Foreskin fibroblast (primary cell): ENCODE measurements at places on chromosomes 5 and 9.
A peak's percentile ranks its signal among the peaks of the same experiment; 100 is the strongest.

GRCh38 chr9:114156657-114157421, 1.5 kb downstream of the COL27A1 start:
- DNase-seq, result peak; percentile 88

DNA sequence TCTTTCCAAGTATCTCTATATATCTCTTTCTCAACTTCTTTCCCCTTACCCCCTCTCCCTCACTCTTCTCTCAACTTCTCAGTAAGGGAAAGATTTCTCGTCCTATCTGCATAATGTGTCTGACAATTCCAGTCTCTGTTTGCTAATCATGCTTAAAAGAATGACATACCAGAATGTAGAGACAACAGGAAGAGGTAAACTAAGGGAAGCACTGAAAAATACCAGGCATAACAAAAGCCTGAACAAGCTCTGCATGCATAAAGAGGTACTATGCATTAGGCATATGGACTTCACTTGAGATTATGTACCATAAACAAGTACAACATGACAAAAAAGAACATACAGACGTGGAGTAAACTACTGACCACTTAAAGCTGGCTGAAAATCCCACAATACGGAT, 62.6 kb downstream of the SEMA5A start:
- DNase-seq, result no peak

GRCh38 chr5:68378204-68378820, 162.8 kb downstream of the PIK3R1 start:
- DNase-seq, result no peak

DNA sequence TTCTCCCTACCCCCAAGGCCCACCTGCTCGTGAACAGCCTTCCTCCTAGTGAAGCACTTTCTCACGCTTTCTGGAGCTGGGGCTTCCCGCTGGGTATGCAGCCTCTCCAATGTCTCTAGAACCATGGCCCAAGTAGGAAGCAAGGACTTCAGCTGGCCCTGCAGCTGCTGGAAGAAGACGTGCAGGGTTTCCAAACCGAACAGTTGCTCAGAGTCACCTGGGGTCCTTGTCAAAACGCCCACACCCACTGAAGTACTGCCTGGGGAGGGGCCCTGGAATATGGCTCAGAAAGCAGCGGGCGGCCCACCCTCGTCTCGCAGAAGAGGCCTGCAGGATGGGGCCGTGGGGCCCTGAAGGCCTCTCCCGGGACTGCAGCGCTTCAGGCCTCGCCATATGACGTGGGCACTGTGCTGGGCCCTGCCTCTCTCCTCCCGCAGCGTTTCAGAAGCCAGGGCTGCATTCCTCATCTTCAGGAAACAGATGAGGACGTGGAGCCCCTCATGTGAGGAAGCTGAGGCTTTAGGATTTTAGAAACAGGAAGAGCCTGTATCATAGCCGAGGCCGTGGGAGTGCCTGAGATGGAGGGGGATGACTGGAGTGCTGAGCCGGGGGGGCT, 116.0 kb upstream of the LMX1B start:
- no peak for DNase-seq

GRCh38 chr9:14030375-14031059, 283.4 kb downstream of the NFIB start:
- DNase-seq, result peak; percentile 88

- DNase-seq, result no peak
Observed at GRCh38 chr5:154524181-154524580, 46.2 kb upstream of the HAND1 start.

GRCh38 chr5:81639556-81639955, 111.3 kb downstream of the SSBP2 start:
- no peak for DNase-seq

DNA sequence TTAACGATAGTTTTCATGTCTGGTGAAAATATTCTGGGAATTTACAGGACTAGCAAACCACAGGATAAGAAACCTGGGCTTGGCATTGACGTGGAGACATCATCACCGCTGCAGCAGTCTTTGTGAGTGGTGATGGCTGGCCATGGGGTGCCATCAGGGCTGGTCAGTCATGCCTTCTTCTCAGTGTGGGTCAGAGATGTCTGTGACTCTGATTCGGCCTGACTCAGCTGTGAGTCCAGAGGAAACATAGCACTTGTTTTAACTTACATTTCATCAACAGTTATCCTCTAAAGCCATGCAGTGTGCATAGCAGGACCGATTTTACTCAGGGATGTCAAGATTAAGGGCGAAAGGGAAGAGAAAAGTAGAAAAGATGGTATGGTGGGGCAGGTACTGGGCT, 33.2 kb upstream of the CYFIP2 start:
- DNase-seq, result no peak

DNA sequence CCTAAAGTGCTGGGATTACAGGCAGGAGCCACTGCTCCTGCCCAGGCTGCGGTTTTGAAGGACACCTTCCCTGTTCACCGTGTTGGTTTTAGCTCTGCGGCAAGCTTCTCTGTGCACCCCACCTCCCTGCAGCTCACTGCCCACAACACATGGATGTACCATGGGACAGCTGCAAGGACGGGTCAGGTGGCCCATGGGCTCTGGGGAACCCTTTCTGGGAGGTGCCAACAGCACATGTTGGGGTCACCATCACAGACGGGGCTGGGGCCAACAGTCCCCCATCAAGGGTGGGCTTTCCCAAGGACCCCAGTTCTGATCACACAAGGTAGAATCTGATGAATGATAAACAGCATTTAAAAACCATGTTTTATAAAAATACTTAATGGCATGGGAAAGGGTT, 7.5 kb downstream of the EXD3 start:
- DNase-seq, result no peak

GRCh38 chr5:72558046-72558336, 50.8 kb upstream of the ZNF366 start:
- DNase-seq, result no peak

DNA sequence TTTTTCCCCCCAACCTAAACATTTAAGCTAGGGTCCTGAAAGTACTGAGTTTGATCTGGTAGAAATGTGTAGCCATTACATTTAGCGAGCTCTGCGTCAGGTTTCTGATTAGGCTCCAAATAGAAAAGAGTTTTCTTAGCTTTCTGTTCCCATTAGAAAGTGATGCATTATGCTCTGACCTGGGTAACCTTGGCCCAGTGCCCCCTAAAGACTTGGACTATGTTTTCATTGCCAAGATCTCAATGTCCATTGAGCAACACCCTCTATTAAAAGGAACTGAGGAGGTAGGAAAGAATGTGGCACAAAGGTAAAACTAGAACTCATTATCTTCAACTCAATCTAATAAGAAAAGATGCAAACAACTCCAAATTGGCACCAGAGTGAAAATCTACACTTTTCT, 358.9 kb upstream of the PCSK5 start:
- DNase-seq, result no peak

DNA sequence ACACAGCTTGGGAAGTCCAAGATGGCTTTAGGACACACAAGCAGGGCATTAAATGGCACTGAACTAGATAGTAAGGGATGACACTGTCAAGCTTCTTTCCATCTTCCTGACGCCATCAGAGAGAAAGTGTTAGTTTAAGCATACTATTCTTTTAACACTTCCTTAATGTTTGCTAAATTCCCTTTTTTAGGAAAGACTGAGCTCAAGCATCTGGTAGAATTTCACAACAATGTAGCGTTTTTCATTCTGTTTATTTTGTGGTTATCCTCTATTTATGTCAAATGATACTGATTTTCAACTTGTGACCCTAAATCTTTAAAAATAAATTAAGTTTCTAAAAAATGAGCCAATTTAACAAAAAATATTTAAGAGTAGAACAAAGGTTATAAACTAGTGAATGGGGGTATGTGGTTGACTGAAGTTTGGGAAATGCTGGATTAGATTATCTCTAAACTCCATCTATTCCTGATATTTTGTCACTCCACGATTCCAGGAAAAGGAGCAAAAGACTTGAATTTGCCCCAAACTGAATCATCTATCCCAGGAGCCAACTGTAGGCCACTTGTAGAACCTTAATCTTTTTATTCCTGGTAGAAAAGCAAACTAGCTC, 147.4 kb upstream of the KLF9 start:
- no peak for DNase-seq

DNA sequence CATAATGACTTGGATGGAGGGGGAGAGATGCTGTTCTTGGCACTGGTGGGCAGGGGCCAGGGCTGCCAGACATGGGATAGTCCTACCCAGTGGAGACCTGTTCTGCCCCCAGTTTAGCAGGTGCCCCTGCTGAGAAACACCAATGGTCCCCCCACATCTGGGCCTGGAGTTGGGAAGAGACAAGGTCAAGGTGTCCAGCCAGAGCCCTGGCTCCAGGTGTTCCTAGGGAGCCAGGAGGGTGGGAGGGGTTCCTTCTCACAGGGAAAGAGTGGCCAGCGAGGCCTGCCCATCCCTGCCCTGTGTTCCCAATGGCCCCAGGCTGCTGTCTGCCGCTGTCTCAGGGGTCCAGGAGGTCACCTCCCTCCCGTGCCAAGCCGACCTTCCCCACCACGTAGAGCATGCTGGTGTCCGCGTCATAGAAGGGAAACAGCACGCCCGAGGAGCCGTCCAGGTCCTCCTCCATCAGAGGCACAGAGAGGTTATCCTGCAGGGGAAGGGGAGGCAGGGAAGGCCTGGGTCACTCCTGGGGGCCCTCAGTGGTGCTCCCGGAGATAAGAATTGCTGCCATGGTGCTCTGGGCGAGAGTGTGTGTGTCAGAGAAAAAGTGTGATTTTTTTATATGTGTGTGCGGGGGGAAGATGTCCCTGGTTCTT, 11.7 kb upstream of the TRIM14 start:
- no peak for DNase-seq

DNA sequence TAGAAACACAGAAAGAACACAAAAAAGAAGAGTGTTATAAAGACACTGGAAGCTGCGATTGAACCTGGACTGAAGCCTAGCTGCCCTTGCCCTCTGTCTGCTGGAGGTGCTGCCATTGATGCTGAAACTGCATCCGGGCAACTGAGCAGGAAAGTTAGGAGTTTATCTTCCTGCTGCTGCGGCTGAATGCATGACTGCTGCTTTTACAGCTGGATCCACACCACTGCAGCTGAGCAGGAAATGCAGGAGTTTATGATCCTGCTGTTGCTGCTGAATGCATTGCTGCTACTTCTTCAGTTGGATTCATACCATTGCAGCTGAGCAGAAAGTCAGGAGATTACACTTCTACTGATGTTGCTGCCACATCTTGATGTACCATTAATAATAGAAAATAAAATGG, 21.8 kb upstream of the JAKMIP2 start:
- no peak for DNase-seq

GRCh38 chr9:94668928-94669729, 29.8 kb upstream of the FBP1 start:
- peak; percentile 64 for DNase-seq

GRCh38 chr5:55303238-55303690, 4.2 kb downstream of the DHX29 start:
- DNase-seq, result peak; percentile 89

DNA sequence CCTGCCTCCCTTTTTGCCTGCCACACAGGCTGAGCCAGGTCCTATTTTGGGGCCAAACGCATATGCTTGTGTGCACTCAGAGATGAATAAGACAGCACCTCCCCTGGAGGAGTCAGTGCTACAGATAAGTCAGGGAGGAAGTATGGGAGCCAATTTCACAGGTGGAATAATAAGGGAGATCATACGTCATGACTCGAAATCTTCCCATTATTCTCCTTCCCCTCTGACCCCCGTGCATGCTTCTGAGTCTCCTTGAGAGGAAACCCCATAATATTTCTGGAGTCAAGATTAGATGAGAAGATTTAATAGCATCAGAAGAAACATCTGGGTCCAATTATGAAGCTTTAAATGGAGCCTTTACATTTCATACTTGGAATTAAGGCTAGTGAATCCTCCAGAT, 15.1 kb upstream of the ZCCHC7 start:
- DNase-seq, result peak; percentile 28

DNA sequence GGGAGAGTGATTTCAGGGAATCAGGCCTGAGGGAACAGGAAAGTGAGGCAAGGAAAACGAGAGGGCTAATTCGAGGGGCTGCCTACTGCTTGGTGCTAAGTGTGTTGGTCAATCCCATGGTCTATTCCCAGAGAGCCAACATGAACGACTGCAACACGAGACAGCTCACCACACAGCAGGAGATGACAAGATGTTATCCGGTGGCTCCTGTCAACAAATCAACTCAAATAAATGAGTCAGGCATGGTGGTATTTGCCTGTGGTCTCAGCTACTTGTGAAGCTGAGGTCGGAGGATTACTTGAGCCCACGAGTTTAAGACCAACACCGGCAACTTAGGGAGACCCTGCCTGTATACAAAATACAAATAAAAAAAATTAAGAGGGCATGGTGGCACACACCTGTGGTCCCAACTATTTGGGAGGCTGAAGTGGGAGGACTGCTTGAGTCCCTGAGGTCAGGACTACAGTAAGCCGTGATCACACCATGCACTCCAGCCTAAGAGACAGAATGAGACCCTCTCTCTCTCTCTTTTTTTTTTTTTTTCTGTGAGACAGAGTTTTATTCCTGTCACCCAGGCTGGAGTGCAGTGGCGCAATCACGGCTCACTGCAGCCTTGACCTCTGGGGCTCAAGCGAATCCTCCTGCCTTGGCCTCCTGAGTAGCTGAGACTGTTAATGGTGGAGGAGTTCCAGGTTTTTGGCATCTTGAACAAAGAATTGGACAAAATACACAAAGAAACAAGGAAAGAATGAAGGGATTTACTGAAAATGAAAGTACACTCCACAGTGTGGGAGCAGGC, 9.0 kb upstream of the FAF2 start:
- peak; percentile 82 for DNase-seq

DNA sequence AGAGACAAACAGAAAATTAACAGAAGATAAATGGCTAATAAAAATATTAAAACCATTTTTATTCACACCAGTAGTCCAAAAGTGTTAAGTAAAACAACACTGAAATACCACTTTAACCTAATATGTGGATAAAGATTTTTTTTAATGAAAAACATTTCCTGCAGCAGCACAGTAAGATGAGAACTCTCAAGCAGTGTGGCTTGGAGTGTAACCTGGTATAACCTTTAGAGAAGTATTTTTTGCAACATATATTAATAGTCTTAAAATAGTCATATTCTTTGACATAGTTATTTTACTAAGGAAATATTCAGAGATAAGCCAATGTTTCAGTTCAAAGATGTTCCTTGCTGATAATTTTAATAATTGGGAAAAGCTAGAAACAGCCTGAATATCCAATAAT, 644.4 kb downstream of the PDE4D start:
- no peak for DNase-seq

DNA sequence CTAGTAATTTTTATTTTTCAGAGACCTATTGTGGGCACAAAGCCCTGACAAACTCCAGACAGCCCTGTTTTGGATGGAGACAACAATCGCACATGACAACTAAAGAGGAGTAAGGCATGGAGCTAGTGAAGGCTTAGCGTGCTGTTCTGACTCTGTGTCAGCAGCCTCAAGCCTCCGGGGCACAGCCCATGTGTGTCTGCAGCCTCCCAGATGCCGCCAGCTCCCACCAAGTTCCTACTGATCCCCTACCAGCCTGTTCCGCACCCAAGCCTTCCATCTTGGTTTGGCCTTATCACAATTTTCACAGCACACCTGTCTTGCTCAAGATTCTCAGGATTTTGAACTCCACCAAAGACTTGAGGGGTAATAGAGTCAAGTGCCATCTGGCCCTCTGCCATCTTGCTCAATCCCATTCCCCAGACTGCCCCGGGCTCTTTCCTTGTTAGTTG, 70.3 kb upstream of the SH3PXD2B start:
- no peak for DNase-seq
